Stimulated activated CD4-positive, alpha-beta T cell treated with anti-CD3 and anti-CD28 coated beads, Interleukin-1b, Interleukin-23, amount 100 ng/mL, for 4 hours (primary cell): ENCODE measurements at places on chromosomes 11 and 22.

- DNase-seq, result peak; percentile 31
Measured at GRCh38 chr11:2166091-2166851, 5.3 kb upstream of the INS start.

DNA sequence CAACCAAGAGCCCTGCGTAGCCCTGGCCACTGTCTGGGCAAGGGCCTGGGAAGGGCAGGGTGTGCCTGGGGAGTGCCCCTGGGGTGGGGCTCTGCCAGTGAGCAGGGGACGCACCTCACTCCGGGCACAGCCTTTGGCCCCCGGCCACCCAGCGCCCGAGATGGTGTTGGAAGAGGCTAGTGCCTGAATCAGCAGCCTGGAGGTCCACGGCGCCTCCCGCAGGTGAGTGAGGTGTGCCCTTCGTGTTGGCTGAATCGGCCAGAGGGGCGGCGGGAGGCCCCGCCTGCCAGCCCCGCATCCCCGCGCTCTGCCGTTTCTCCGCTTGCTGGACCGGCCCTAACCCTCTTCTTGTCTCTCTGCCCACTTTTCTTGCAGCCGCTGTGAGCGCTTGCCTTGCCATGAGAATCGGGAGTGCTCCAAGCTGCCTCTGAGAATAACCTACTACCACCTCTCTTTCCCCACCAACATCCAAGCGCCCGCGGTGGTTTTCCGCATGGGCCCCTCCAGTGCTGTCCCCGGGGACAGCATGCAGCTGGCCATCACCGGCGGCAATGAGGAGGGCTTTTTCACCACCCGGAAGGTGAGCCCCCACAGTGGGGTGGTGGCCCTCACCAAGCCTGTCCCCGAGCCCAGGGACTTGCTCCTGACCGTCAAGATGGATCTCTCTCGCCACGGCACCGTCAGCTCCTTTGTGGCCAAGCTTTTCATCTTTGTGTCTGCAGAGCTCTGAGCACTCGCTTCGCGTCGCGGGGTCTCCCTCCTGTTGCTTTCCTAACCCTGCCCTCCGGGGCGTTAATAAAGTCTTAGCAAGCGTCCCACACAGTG is 60.1 kb downstream of the FBLN1 start:
- no peak for DNase-seq

- no peak for DNase-seq
Measured at GRCh38 chr22:45644714-45645113, 26.9 kb upstream of the ATXN10 start.

GRCh38 chr11:2789791-2790567 is 90.2 kb upstream of the KCNQ1OT1 start:
- DNase-seq, result no peak

DNA sequence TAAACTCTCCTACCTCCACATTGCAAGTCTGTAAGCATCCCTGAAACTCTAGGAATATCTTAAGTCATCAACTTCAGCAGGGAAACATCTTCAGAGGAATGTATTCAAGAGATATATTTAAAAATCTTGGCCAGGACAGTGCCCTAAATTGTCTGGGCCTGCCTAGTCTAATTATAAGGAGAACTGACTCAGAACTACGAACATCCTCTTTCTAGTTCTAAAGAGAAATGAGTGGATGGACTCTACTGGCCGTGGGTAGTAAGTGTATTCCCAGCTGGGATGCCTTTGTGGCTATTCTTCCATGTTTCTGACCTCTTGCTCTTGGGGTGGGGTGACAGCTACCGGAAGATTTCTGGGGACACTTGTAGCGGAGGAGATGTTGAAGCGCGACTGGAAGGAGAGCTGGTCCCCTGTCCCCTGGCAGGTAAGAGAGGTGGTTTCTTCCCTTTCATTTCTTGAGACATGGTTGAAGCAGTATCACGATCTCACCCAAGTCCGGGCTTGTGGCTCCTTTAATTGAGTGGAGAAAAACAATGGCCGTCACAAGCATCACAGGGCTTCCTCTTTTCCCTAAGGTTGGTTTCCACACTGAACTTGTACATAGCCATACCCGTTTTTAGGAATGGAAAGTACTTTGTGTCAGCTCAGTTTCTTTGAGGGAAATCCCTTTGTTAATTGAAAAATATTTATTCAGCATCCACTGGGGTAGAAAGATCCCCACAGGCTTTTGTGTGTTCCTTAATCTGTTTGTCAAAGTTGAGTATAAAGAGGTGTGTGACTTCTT is 97.7 kb upstream of the SORL1-AS1 start:
- DNase-seq, result no peak

DNA sequence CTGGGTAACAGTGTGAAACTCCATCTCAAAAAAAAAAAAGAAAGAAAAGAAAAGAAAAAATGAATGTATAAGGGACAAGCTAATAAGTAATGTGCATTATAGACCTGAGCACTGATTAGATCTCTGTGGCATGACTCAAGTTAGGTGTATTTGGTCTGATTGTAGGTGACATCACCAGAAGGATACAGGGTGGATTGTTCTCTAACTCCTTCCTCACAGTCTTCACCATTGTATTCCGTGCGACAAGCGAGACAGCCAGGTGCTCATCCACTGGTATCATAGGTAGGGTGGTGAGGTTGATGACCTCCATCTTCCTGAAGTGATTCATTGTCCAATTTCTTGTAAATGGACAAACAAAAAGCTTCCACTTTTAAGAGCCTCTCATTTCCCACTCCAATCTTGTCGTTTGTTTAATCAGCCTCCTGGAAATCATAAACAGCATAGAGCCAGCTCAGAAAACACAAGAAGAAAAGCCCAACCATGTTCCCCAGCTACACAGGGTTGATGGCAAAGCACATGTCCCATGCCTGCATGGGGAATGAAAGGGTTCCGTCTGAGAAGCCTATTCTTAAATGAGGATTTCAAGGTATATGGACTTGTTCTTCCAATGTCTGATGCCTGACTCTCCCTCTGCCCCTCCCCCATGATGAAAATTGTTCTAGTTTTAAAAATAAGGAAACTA is 6.2 kb downstream of the FAM227A start:
- no peak for DNase-seq

DNA sequence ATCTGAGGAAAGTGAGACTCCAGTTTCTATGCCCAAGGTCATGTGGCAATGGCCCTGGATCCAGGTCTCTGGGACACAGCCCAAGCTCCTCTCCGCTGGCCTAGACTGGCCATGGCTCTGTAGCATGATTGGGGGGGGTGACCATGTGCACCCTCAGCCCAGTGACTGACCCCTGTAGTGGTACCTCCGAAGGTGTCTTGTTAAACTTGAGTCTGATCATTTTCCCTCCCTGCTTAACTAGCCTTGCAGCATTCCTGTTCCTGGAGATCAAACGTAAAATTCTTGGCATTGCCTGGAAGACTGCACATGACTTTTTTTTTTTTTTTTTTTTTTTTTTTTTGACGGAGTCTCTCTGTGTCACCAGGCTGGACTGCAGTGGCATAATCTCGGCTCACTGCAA is 1116.0 kb downstream of the TBC1D22A start:
- no peak for DNase-seq

GRCh38 chr22:25069758-25070481 is 117.4 kb downstream of the KIAA1671 start:
- DNase-seq, result no peak

DNA sequence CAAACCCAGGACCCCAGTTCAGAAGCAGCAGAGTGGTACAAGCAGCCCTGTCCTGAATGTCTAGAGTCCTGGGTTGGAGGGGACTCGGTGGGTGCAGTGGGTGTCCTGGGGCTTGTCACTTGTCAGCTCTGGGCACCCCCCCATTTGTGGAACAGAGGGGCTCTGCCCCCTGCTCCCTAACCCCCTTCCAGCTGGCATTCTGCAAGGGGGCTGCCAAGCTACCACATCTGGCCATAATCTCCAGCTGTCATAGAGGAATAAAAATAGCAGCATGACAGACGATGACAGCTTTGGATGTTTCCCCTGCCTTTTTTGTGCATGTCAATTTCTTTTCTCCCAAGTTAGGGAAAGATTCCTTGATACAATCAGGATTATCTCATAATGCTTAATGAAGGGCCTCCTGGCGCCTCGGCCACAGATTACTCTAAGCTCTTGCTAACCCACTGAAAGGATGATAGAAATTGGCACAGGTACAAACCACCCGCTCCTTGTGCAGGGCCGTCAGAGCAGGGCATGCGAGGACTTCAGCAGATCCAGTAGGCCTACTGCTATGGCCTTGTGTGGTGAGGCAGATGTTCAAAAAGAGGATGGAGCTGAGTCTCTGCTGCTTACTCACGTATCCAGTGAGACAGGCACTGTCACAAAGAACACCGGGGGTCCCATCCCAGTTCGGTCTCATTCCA is 83.0 kb downstream of the ISX start:
- no peak for DNase-seq

GRCh38 chr11:77196961-77197360 is 68.9 kb downstream of the MYO7A start:
- no peak for DNase-seq

DNA sequence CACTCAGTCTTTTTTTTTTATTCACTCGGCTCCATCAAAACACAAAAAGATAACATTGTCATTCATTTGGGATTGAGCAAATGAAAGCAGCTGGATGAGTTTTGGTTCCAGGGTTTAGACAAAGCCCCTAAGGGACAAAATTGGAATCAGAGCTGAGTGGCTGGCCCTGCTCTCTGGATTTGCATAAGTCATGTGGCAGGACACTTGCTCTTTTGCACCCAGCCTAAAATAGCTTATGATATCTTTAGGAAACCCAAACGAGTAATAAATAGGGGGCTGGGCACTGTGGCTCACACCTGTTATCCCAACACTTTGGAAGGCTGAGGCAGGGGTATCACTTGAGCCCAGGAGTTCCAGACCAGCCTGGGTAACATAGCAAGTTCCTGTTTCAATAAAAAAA is 11.0 kb upstream of the TMEM121B start:
- DNase-seq, result no peak

GRCh38 chr11:12687740-12688139 is 13.5 kb downstream of the TEAD1 start:
- DNase-seq, result no peak

GRCh38 chr22:25702040-25702439 is 39.9 kb upstream of the MYO18B start:
- DNase-seq, result no peak

- no peak for DNase-seq
Measured at GRCh38 chr11:112812729-112813128, 148.5 kb upstream of the NCAM1 start.

- DNase-seq, result no peak
Measured at GRCh38 chr11:69471729-69472540, 9.5 kb upstream of the LINC01488 start.

GRCh38 chr11:12288212-12288930 is 89.0 kb upstream of the PARVA start:
- DNase-seq, result peak; percentile 21

DNA sequence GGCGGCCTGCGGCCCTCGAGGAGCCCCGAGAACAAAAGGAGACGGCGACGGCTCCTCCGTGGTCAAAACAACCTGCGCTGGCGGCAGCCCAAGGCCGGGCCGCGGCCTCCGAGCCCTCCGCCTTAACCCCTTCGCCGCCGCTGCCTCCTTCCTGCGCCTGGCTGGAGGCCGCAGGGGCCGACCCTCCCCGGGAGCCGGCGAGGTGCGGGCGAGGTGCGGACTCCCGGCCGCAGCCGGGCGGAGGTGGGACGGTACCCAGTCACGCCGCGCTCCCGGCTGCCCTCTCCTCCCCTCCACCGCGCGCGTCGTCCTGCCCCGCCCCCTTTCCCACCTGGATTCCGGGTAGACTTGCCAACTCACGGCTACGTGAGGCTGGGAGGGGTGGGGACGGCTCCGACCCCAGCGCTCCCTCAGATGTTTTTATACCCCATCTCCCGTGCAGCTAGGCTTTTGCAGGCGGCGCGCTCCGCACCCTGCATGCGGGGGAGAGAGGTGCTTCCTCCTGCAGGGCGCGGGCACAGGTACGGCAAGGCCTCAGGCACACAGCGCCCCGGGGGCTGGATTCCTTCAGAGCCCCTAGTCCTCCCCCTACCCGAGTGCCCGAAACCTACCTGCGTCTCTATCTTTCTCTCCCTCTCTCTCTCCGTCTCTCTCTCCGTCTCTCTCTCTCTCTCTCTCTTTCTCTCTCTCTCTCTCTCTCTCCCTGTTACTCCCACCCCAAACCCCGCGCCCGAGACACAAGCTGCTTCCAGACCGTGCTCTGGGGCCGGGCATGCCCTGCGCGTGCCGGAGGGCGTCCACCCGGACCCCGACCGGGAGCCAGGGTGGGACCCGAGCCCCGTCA is 2.0 kb downstream of the PDGFB start:
- no peak for DNase-seq

GRCh38 chr11:67592880-67593564 is 9.4 kb downstream of the GSTP1 start:
- DNase-seq, result no peak

- DNase-seq, result no peak
Measured at GRCh38 chr11:19326499-19326898, 85.8 kb upstream of the E2F8 start.

- no peak for DNase-seq
Measured at GRCh38 chr22:20749453-20749852, 24.5 kb upstream of the SERPIND1 start.

- no peak for DNase-seq
Measured at GRCh38 chr11:59011655-59012397, 72.5 kb downstream of the GLYATL1 start.

GRCh38 chr22:37818409-37819104 is 4.6 kb upstream of the GALR3 start:
- DNase-seq, result peak; percentile 61

DNA sequence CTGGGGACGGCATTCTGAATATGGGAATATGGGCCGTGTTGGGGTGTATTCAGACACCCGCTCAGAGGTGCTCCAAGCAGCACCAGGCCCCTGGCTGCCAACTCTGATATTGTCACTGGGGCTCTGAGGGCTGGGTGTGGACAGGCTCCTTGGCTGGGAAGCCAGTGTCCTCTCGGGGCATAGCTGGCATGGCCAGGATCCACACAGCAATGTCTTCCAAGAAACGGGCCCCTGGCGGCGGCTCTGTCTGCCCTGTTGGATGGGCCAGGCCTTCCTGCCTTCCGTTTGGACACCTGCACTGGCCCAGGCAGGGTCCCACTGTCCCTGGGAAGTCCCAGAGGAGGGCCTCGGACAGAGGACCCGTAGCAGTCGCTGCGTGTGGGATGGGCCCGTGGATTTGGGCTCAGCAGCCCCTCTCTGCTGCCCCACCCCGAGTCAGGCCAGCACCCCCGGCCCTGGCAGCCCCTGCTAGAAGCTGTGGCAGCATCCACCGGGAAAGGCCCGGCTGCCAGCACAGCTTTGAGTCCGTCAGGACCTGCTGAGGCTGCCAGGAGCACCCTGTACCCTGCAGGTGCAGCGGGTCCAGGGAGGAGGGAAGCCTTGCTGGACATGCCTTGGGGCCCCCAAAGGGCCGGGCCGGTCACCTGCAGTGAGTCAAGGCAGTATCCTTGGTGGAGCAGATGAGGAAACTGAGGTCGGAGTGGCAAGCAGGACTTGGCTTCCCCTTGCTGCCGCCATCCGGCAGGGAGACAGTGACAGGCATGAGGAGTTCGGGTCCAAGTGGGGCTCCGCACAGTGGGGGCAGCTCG is 4.1 kb downstream of the PANX2 start:
- no peak for DNase-seq

- no peak for DNase-seq
Measured at GRCh38 chr11:86873573-86874083, 73.3 kb downstream of the PRSS23 start.

DNA sequence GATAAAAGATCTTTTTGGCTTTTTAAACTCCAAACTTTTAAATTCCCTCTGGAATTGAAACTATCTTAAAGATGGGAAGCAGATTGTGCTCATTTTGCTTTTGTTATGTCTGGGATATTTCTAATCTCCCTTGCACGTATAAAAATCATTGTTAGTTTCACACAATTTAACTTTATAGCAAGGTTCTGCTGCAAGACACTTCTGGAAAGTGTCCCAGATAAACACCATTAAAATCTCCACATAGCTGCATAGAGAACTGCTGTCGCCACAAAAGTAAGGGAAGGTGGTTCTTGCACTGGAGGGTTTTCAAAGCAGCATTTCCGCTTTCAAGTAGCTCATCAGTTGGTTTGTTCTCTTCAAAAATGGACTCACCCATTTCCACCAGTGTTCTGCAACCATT is 11.8 kb downstream of the PTS start:
- no peak for DNase-seq
